BJ (cell line): ENCODE measurements at places on chromosomes 12 and 14. TPM values are rescaled to one million over a fixed set of nuclear protein-coding genes. Genes with fewer than 3 reads are reported as not detected.

DNA sequence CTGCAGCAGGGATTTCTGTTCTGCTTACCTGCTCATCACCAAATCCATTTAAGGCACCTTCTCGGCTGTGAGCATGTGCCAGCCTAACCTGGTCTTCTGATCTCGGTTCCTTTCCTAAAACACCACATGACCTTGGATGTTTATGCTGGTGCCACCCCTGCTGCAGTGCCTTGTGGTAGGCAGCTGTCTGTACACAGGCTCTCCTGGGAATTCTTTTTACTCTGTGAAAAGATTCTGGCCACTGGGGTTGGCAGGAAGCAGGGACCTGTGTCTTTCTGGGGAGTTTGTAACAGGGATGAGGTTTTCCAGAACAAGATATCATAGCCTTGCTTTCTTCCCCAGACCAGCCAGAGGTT is 10.4 kb upstream of the PLEKHG3 start:
- DNase-seq: no peak

DNA sequence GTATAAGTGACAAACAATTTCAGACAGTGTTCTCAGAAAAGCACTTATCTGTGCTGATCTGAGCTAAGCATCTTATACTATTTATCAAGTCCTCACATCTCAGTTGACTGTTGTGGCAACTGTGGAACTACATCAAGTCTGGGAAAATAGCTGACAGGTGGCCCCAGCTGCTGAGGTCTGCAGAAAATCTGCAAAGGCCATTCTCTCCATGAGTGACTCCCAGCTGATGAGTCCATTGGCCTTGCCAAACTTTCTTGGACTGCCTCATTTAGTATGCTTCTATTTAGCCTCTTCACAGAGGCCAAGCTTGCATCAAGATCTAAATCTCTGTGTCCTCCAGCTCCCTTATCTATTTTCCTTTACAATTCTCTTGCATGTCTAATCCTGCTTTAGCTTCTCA is 174.5 kb upstream of the RBM19 start:
- no peak for DNase-seq

DNA sequence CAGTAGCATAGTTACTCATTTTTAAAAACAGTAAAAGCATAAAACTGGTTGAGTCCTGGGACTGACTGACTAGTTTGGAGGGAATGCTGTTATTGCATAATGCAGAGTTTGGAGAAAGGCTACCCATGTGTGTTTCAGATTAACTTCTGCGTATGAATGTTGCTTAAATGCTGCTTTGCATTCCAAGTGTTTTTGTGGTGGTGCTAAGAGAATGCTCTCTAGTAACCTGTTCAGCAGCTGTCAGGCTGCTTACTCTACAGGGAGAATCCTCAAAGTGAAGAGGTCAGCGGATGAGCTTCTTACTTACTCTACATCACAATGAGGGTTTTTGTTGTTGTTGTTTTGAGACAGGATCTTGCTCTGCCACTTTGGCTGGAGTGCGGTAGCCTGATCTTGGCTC is 4.3 kb downstream of the DLST start:
- DNase-seq: peak; percentile 97

KRT81 gene
- 15.7 and 24.7 TPM in 2 replicates for polyA plus RNA-seq

SERPINA6 gene
- not detected in 2 replicates for polyA plus RNA-seq

DNA sequence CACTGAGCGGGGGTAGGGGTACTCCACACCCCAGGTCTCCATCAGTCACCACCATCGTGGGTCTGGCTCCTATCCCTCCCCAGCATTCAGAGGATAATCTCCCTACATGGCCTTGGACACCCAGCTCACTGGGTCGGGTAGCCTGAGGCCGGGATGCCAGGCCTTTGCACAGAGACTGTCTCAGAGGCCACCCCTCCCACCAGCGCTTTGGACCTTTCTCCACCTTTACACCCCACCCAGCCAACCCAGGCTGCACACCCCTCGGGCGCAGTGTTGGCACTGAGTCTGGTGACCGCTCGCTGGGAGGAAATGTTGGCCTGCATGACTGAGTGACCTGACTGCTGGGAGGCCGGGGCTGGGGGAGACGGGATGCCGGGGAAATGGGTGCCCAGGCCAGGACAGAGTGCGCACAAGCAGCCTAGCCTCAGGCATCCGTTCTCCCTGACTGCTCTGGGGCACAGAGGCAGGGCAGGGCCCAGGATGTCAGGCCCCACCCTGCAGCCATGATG is 10.6 kb upstream of the LBHD2 start:
- DNase-seq: no peak

SMIM41 gene
- polyA plus RNA-seq: 0.05 TPM in 1 of 2 replicates, not detected in the other

POTEG gene
- not detected in 2 replicates for polyA plus RNA-seq

- peak; percentile 87 for DNase-seq
These were observed 128.0 kb downstream of the RFLNA start for GRCh38 chr12:124422570-124423523.

DNA sequence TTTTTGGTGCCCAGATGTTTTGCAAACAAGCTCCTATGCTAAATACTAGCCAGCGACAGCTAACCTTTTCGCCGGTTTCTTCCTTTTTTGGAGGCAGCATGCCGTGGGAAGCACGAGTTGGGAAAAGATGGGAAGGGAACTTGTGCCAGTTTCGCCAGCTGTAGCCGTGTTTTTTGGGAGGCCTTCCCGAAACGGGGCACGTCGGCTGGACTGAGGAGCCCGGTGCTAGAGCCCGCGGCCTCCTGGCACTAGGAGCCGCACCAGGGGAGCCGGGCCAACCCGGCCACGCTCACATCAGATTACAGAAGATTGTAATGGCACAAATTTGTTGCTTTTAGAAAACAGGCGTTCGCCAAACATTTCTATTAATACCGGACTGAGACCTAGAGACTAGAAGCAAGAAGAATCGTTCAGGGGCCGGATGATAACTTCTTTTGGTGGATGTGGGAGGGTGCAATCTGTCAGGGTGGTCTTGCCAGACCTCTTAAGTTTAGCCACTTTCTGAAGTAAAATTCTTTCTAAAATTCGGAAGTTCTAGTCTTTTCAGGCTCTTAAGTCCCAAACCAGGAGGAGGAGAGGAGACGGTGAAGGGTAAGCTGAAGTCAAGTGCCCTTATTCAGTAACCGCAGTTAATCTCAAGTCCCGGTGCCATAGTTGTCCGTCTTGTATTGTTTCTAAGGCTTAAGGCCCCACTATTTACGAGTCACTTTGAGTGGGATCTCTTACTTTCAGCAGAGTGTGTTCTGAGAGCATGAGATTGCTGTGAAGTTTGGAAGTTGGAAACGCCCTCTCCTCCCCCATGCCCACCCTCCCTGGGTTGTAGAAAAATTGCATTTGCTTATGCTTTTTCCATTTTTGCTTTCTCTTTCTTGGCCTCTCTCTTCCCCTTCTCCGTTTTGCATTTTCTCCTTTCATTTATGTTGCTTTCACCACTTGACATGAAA is 1.3 kb downstream of the RASSF3 start:
- DNase-seq: no peak

CFAP73 gene
- polyA plus RNA-seq: not detected in 2 replicates

DNA sequence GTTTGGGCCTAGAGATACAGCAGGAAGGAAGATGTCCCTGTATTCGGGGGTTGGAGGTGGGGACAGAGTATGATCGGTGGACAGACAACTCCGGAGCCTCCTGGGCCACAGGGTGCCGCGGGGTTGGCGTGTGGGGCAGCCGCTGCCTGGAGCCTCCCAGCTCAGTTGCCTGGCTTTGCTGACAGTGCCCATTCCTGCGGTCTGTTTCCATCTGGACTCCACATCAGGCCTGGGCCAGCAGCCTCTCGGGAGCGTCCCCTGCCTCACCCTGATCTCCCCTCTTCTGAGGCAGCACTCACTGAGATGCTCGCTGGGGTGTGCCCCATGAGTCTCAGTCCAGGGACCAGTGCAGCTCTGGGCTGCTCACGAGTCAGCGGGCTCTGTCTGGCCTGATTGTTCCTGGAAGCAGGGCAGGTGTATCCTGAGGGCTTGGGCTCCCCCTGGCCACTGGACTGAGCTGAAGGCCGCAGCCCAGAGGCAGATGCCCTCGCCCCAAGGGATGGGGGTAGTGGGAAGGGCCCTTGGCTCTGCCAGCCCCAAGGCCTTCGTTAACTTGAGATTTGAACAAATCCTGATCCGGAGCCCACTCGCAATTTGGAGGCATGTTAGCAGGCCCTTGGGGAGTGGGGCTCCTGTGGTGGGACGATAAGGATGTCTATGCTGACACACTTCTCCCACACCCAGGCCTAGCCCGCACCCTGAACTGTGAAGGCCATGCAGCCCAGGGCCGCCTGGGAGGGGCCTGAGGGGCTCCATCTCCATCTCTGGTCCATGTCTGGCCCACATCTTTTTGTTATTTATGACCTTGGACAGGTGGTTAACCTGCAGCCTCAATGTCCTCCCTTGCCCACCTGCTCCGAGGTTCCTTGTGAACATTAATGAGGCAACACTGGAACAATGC is 7.5 kb downstream of the HIP1R start:
- no peak for DNase-seq

GRCh38 chr14:54443981-54444380 is 2.8 kb upstream of the CNIH1 start:
- DNase-seq: peak; percentile 46

DNA sequence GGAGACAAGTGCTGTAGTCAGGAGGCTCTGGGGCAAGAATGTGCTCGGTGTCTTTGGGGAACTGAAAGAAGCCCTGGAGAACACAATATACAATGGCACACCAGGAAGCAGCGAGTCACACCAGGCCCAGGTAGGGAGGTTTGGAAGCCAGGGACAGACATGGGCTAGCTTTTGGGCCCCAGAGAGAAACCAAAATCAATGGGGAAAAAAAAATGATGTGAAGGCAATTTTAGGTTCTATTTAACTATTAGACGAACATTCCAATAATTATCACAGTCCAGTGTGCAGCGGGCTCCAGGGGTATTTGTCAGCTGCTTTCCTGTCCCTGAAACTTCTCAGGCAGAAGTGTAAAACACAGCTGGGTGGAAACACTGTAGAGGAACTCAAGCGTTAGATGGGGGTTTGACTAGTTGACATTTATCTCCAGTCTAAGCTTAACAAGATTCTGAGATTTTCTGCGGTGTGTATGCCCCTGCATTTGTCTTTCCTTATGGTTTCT is 21.8 kb upstream of the EGLN3 start:
- DNase-seq: no peak

GRCh38 chr14:62661818-62662217 is 383.4 kb downstream of the KCNH5 start:
- no peak for DNase-seq

- DNase-seq: no peak
These were observed 74.0 kb upstream of the G2E3 start for GRCh38 chr14:30484976-30485375.

BBOF1 gene
- 3.5 and 7.5 TPM in 2 replicates for polyA plus RNA-seq

CSRP2 gene
- 81.6 and 99.2 TPM in 2 replicates for polyA plus RNA-seq

DNA sequence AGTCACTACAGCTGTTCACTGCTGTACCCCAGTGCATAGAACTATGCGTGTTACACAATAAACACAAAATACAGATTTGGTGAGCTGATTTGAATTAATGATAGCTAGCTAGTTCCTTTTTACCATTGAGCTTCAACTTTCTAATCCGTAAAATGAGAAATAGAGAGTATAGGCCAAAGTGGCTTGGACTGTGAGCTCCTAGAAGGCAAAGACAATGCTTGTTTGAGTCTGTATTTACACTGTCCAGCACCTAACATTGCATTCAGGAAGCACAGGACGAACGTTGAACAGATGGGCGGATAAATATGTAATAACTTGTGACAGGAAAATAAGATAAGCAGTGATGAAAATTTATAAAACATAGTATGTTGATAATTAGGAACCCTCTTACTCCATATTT is 31.5 kb downstream of the SLC17A8 start:
- DNase-seq: no peak

GPRC5A gene
- 230 and 241 TPM in 2 replicates for polyA plus RNA-seq

- DNase-seq: no peak
These were observed 46.0 kb upstream of the OASL start for GRCh38 chr12:121085069-121085468.

DNA sequence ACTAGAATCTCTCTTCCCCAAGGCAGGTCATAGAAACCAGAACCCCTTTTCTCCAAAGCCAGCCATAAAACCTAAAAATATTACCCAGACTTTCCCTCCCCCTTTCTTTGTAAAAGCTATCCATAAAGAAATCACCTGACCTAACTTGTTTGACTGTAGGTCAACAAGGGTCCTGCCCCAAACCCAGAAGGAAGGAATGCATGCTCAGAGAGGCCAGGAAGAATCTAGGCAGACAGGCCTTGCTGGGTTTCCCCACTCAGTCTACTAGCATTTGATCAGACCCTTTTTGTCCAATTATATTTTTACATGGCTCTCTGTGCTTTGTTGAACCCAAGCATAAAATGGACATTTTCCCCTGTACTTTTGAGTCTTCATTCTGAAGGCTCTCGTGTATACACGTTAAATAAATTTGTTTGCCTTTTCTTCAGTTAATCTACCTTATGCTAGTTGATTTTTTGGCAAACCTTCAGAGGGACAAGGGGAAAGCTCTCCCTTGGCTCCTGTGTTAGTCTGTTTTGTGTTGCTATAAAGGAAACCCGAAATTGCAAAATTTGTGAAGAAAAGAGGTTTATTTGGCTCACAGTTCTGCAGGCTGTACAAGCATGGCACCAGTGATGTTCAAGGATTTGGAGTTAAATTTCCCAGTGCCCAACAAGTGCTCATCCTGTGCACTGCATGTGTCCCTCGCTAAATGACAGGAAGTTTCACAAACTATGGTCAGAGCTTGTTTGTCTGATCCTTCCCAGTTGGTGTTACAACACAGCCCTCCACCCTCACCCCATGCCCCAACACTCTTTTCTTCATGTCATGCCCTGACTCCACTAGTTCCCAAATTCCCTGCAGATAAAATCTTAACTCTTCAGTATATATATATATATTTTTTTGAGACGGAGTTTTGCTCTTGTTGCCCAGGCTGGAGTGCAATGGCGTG is 14.2 kb upstream of the RASSF3 start:
- DNase-seq: no peak

ARMH4 gene
- polyA plus RNA-seq: 1.6 and 1.8 TPM in 2 replicates

DNA sequence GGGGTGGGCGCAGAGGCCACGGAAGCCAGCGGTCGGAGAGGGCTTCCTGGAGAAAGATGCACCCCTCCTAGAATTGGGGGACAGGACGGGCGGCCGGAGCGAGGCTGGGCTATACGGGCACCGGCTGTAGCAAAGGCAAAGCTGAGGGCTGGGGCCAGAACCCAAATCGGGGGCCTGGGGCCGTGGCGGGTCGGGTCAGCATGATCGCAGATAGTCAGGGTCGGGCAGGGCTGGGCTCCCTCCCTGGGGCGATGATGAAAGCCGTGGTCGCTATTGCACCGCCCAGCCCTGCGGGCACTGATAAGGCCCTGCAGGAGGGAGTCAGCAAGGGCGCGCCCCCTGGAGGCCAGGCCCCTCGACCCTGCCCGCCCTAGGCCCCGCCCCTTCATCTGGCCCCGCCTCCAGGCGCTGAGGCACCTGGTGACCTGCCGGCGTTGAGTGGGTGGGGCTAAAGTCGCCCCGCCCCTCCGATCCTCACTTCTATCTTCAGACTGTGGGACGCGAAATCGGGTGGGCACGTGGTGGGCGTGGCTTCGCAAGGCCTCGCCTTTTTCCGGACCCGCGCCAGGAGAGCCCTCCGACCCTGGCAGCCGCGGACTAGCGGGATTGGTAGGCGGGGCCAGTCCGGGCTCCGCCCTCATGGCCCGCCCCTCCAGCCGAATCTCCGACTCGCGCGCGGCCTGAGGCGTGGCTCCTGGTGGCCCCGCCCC is 419 bp upstream of the SH2B3 start:
- peak; percentile 60 for DNase-seq

- DNase-seq: no peak
These were observed 135.8 kb downstream of the SYNE2 start for GRCh38 chr14:63988579-63988978.

GLIPR1L1 gene
- not detected in 2 replicates for polyA plus RNA-seq

- no peak for DNase-seq
These were observed 10.1 kb upstream of the DCAF4 start for GRCh38 chr14:72916174-72916573.

- DNase-seq: no peak
These were observed 441 bp downstream of the PDE3A start for GRCh38 chr12:20368651-20369304.

- DNase-seq: no peak
These were observed 146.6 kb downstream of the ASCL4 start for GRCh38 chr12:107921062-107921461.
